ENCODE measurements at places on chromosomes 1 and 21.

- DNase-seq: no peak
These were observed 598.5 kb upstream of the ADAMTS5 start for GRCh38 chr21:27565364-27565763.

DNA sequence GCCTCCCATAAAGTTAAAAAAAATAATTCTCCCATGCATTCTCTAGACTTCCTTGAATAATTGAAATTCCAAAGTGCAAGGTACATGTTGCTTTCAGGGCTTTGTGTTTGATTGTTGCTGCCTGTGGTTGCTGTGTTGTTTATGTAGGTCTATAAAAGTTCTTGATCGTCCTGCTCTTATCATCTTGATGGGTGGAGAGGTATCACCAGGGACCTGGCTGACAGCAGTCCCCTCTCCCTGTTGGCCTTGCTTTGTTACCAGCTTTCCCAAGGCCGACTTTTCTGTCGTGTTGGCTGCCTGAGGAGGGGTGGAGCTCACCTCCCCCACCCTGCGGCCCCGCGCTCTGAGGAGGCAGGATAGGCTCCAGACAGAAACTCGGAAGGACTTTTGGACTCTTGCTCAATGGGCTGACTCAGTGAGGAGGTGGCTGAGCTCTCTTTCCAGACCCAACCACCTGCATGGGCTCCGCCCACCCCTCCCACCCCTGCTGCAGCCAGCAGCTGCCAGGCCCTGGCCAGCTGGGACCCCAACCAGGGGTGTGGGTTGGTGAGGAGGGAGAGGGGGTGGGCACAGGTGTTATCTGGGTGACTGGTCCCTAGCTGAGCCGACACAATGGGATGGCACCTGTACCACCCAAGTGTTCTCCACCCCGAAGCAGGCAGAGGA is 2.0 kb downstream of the INAVA start:
- DNase-seq: no peak

DNA sequence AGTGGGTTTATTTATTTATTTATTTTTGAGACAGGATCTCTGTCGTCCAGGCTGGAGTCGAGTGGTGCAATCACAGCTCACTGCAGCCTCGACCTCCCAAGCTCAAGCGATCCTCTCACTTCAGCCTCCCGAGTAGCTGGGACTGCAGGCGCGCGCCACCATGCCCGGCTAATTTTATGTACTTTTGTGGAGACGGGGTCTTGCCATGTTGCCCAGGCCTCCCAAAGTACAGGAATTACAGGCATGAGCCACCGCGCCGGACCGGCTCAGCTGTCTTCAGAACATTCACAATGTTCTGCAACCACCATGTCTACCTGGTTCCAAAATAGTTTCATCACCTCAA is 406 bp upstream of the DNAJC8 start:
- no peak for DNase-seq

DNA sequence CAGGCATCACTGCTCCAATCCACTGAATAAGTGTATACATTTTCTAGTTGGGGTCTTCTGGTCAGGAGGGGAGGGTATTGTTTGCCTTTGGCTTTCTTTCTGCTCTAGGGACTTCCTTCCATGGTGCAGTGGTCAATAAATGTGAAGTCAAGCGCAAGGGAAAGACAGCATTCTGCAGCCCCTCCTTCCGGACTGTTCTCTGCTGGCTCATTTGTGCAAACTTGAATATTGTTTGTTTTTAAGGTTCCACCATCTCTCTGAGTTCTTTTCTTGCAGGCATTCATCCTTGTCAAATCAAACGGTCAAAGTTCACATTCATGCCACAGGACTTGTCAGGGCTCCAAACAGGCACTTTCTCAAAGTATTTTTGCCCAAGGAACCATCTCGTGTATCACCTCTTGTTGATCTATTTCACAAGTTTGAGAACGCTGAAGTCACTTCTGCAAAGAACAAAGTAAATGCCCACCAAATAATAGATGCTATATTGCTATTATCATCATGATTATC is 205.6 kb upstream of the KAZN start:
- DNase-seq: no peak

DNA sequence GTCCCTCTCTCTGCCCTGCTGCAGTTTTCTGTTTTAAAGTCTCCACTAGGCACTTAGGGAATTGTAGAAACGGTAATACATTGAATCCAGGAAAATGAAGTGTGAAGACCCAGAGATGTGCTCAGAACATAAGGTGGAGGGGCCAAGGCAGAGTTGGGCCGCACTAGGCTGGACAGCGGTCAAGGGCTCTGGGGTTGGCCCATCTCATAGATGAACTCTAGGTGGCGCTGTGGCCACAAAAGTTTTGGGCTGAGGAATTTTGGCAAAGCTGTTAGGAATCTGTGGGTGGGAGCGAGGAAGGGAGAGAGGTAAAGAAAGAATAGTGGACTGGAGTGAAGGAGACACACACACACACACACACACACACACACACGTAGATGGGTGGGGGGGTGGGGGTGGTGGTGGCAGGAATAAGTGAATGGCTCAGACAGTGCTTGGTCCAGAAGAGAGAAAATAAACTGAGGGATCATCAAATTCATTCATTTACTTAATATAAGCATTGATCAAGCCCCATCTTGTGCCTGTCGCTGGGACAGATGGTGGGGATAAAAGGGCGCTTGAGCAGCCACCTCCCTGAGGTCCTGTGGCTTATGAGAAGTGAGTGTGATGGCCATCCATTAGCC is 258.5 kb downstream of the TRABD2B start:
- DNase-seq: peak; percentile 72

DNA sequence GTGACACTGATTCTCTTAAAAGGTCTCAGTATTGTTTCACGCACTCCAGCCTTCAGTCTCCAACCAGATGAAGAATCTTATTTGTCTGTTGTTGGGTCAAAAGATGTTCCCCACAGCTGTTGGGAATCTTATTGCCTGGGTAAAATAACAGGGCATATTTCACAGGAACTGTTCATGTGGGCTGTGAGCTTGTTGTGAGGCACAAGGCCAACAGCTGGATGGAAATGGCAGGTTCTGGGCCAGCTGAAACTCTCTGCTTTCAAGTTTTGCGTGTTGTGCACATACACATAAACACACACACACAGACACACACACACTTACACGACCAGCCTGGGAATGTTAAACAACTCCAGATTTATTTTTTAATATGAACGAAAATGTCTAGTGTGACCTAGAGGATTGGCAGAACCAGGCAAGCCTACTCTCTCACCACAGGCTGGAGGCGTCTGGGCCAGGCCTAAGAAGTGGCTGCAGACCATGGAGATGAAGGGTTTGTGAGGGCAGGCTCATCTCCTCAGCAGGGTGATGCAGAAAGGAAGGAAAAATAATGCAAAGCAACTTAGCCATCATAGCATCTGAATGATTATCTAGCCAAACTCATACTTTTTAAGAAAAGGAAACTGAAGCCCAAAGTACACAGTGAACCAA is 357.0 kb downstream of the TTLL7 start:
- no peak for DNase-seq

DNA sequence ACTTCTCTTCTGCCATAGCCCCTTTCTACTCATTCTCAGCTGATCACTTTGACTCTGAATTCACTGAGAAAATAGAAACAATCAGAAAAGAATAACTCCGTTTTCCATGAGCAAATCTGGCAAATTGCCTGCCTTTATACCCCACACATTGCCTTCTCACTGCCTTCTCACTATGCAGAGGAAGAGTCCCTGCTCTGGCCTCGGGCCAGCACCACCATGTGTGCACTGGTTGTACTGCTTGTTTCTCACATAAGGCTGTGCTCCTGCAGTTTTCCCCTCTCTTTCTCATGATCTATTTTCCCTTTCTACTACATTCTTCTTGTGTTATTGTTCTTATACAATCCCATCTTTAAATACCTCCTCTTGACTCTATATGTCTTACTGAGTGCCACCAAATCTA is 2.3 kb upstream of the HMGCS2 start:
- no peak for DNase-seq

GRCh38 chr1:182217071-182217470 is 155.6 kb upstream of the ZNF648 start:
- no peak for DNase-seq

GRCh38 chr1:150968491-150968890 is 6.1 kb downstream of the CERS2 start:
- DNase-seq: no peak

- DNase-seq: peak; percentile 86
These were observed 9.1 kb upstream of the MTFR1L start for GRCh38 chr1:25810341-25811299.

GRCh38 chr1:67052741-67053534 is 1.0 kb downstream of the SLC35D1 start:
- peak; percentile 31 for DNase-seq

DNA sequence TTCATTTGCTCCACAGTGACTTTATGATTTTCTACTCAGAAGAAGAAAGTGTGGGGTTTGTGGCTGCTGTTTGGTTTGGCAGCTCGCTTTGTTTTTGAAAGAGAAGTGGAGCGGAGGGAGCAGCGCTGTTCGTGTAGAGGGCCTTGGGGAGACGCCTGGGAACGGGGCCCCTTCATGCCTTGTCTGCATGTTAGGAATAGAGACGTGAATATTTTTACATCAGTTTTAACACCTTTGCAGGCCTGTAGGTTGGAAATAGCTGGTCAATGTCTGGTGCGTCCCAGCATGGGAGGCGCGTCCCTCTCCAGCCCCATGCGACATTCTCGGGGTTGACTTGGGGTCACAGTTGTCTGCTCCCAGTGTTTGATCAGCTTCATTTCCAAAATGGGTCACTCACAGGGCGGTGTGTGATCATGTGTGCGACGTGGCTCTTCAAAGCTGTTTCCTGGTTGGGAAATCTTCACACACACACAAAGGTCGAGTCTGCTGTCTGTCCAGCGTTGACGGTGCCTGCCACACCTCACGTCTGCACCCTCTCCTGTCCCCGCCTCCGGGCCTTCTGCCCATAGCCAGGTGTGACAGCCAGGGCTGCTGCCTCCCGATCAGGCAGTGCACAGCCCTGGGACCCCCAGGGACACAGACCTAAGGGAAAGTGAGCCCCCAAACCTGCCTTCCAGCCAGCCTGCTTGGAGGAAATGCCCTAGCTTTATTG is 149.2 kb downstream of the PSMG1 start:
- no peak for DNase-seq

GRCh38 chr1:206521127-206521526 is 13.8 kb downstream of the RASSF5 start:
- DNase-seq: no peak

DNA sequence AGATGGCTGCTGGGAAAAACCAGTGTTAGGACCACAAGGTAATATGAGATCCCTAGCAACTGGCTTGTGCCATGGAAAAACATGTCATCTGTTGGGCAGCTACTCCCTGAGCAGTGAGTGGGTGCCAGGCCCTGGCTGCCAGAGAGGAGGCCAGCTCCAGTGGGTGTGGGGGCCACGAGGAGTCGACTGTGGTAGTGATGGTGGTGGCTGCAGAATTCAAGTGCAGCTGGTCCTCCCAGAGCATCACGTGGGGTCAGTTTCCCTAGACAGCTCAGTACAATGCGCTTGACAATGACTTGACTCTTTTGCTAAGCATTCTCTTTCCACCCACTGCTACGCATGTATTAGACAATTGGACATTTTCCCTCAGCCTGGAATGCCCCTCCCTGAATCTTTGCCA is 14.5 kb upstream of the CDC42 start:
- no peak for DNase-seq

- no peak for DNase-seq
These were observed 5.1 kb upstream of the HNRNPU start for GRCh38 chr1:244869364-244869827.

GRCh38 chr1:15667362-15667761 is 16.8 kb upstream of the PLEKHM2 start:
- no peak for DNase-seq

DNA sequence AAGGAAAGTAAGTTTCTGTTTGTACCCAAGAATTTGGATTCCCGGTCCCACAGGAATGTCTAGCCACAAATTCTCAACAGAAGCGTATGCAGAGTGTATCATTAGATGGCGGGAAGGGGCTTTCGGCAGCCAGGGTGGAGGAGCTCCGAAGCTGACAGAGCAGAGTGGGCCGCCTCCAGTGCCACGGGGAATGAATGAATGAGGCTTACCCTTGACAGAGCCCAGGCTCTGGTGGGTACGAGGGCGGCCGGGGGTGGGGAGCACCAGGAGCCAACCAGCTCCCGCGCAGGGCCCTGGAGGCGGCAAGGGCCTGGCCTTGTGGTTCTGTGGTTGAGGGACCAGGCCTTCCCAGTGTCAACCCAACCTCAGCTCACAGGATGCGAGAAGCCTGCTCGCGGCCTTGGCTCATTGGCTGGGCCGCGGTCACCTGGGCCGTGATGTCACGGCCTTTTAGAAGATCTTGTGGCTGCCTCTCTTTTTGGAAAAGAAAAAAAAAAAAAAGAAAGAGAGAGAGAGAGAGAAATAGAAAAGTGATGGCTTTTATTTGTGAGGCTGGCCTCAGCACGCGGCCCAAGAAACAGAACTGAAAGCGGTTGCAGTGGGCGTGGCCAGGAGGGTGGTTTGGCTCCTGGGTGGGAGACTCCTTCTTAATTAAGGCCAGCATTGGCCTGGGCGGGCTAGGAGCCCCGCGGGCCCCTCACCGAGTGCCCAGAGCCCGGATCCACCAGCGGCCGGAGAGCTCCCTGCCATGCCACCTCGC is 34.9 kb upstream of the RUNX3 start:
- peak; percentile 44 for DNase-seq

- no peak for DNase-seq
These were observed 138.9 kb upstream of the VAMP3 start for GRCh38 chr1:7632176-7632575.

DNA sequence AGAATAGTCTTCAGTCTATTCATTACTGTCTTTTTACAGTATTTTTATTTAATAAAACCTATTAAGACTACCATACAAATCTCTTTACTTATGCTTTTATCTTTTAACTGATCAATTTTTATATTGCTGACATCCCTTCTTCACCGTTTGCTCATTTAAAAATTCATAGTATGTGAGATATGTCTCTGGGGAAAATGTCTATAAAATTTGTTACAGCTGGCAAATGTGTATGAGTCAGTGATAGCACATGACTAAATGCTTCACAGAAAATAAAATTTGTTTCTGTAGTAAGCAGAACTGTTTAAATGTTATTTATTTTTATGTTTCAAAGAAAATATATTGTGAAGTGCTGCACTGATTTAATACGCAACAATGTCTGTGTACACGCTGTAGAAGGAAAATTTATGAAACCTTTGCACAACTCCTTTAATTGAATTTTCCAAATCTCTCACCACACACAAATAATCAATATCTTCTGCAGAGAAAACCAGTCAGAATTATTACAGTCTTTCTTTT is 74.2 kb downstream of the ITGB3BP start:
- no peak for DNase-seq

GRCh38 chr1:215425138-215425537 is 142.0 kb upstream of the KCTD3 start:
- no peak for DNase-seq

GRCh38 chr1:72170246-72170645 is 112.1 kb downstream of the NEGR1 start:
- DNase-seq: no peak

- DNase-seq: no peak
These were observed 48.3 kb downstream of the SLC22A15 start for GRCh38 chr1:116024626-116025025.

DNA sequence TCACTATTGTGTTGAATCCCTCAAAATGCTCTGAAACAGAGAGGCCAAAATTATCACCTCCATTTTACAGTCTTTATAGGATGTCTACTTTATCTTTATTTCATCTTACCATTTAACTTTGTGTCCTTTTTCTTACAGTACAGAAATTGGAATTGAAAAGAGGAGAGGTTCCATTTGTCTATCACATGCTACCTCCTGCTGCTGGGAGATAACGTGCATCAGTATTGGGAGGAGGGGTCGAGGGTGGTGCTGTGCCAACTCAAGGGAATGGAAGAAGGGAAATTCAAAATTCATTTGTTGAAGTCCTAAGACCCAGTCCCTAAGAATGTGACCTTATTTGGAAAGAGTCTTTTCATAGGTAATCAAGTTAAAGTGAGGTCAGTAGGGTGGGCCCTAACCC is 85.3 kb downstream of the HHIPL2 start:
- no peak for DNase-seq
